ENCODE measurements at places on chromosomes 12 and 14.

- no peak for DNase-seq
Measured at GRCh38 chr12:122726080-122726558, 4.5 kb downstream of the HCAR1 start.

DNA sequence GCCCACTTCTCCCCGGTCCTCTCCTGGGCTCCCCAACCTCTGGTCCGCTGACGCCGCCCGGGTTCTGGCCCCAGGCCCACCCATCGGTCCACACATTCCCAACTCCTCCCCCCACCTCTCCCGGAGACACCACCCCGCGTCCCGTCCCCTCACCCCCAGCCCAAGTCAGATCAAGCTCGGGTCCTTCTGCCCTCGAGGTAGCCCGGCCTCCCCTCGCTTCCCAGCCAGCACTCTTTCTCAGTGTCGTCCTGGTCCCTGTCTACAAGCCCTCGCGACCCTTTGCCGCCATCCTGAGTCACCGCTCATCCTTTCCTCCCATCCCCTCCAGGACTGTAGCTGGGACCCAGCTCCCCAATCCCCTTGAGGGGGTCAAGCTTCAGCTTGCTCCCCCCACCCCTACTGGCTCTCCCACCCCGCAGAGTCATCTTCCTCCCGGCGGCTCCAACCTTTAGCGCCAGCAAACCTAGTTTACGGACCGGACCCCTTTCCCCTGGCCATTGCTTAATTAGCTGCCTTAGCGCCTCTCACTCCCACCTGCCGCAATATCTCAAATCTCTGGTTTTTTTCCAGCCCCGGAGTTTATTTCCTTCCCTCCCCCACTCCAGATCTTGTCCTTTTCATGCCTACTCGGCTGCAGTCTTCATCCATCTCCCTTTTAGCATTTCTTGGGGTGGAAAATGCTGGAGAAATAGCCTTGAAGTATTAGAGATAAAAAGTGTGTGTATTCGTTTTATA lies 1.1 kb downstream of the PPP4R4 start:
- DNase-seq, result peak; percentile 41

- no peak for DNase-seq
Measured at GRCh38 chr14:93026339-93026738, 89.4 kb downstream of the ITPK1 start.

GRCh38 chr14:78982551-78982950 lies 812.4 kb downstream of the NRXN3 start:
- DNase-seq, result no peak

- no peak for DNase-seq
Measured at GRCh38 chr12:72995616-72996015, 723.4 kb downstream of the TRHDE start.

DNA sequence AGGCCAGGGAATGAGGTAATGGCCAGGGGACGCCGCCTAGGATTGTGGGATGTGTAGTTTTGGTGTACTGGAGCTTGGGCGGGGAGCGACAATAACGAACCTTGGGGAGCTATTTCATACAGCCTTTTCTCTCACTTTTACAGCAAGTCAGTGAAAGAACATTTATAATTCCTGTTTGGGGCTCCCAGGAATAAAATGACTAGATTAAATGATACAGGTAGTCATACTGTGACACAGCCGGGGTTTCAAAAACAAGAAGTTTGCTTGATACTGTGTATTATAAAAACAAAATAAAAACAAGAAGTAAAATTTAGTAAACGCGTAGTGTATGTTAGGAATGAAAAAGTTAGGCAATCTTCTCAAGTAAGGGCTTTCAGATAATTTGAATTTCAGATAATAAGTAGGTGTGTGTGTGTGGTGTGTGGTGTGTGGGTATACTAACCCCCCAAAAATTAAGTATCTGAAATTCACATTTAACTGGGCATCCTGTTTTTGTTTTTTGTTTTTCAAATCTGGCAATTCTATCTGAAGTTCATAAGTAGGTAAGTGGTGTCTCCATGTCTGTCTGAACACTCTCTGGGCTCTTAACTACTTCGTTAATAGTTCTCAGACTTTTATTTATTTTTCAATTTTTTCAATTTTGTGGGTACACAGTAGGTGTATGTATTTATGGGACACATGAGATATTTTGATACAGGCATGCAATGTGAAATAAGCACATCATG lies 458 bp upstream of the DCTN2 start:
- DNase-seq, result no peak

DNA sequence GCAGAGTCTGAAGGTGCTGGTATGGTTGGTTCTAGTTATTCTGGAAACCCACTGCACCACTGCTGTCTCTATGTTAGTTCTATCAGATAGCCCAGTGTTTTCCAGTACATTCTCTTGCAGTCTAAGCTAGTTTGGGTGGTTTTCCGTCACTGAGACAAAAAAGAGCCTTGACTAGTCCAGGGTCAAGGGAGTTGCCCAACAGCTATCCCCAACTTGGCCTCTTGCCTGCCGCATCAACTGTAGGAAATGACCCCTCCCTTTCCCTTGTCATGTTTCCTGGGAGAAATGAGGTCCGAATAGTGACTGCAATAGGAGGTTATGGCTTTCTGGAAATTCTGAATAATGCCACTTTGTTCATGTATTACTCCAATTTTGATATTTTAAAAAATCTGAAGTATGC lies 160.4 kb downstream of the EFCAB11 start:
- DNase-seq, result no peak

DNA sequence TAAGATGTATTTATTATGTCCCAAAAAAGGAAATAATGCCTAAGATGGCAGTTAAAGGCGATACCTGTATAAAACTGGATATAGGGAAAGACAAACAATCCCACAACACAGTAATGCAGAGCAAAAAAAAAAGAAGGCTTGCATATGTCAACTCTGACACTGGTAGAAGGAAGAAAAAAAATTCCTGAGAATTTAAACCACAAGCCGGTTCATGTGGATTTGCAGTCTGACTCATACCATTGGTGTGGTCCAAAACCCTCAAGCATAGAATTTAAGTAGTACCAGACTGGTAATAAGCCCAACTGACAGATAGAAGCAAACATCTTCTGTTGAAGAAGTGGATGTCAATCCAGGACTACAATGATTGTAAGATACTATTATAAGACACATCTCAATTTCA lies 7.2 kb downstream of the DNAI7 start:
- no peak for DNase-seq

DNA sequence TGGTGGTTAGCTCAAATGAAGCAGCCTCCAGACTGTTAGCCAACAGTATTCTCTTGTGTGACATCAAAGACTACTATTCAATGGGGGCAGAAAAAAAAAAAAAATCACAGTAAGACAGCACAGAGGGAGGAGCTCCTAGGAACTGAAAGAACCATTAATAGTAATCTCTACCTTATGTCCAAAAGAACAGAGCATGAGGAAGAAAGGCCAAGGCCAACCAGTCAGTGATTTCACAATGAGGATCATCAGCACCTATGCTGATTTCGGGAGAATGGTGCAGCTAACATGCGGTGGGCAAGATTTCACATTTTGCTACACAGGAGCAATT lies 66.3 kb upstream of the SOX5 start:
- DNase-seq, result no peak

GRCh38 chr14:23570806-23571483 lies 3.4 kb upstream of the AP1G2 start:
- no peak for DNase-seq

GRCh38 chr12:79191391-79191790 lies 326.8 kb downstream of the SYT1 start:
- no peak for DNase-seq

DNA sequence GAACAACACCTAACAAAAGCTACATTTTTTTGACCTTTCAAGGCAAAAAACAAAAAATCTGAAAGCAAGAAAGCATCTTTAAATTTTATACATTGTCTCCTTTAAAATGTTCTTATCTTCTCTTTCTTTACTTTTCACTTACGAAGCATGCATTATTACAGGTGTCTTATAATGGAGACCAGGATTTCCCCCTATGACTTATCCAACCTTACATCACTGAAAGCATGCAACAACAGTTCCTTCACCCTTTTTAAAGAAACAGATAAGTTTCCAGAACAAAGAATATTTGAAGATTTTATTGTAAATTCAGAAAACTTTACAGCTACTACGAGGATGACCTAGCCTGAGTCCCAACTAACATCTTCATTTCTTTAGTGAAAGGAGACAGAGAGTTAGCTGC lies 277.2 kb downstream of the AKAP6 start:
- no peak for DNase-seq

GRCh38 chr12:91317306-91317705 lies 134.7 kb upstream of the DCN start:
- DNase-seq, result no peak

GRCh38 chr12:123293178-123293760 lies 21.6 kb upstream of the CDK2AP1 start:
- DNase-seq, result no peak

Data from right kidney (tissue), 9 donors.